ENCODE measurements at places on chromosomes 13 and 19.

DNA sequence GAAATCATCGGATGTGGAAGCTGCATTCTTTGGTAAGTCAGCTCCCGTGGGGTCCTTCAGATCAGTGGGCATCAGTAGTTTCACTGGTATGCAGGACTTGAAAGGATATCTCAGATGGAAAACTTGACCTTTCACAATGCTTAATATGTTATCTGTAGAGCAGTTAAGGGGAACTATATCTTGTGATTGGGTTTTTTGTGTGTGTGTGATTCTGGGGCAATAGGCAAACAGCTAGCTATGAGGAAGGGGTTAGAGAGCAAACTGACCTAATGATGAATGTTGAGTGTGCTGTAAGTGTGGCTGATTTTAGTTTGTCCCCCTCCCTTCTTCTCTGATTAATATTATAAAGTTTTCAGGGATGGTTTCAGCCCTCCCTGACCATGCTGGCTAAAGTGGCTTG, 53.3 kb downstream of the ACSBG2 start:
- DNase-seq = no peak

DNA sequence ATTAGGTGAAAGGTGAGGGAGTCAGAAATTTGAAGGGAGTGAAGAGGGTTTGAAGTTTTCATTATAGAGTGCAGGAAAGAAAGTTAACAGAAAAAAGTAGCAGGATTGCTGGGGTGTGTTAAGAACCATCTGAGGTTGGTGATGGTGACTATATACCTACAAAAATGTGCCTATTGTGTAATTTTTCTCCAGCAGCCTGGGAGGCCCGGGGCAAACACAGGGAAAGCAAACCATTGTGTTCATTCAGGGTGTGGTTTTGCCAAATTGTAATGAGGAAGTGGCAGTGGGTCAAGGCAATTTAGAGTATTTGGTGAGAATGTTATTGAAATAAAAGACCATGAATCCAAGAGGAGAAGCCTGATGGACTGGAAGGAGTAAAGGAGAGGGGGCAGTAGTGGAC, 8.2 kb upstream of the SUCLA2 start:
- peak; percentile 82 for DNase-seq

DNA sequence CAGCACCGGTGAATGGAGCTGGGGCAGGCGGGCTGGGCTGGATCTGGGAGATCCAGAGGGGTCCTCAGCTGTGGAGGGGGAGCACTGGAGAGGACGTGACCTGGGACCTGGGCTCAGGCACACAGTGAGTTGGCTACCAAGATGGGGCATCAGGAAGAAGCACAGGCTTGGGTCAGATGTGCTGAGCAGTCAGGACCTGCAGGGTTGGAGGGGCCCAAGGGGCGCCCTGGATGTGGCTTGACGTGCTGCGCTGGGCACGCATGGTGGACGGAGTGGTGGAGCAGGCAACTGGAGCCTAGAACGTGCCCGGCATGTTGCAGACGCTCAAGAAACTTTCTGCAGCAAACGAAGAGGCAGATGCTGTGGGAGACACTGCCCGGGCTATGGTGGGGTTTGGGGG, 20.7 kb downstream of the PIP5K1C start:
- no peak for DNase-seq

GRCh38 chr13:105037110-105037509, 1498.4 kb downstream of the EFNB2 start:
- peak; percentile 51 for DNase-seq

- no peak for DNase-seq
These were observed 5.9 kb upstream of the ARGLU1 start for GRCh38 chr13:106573868-106574267.

DNA sequence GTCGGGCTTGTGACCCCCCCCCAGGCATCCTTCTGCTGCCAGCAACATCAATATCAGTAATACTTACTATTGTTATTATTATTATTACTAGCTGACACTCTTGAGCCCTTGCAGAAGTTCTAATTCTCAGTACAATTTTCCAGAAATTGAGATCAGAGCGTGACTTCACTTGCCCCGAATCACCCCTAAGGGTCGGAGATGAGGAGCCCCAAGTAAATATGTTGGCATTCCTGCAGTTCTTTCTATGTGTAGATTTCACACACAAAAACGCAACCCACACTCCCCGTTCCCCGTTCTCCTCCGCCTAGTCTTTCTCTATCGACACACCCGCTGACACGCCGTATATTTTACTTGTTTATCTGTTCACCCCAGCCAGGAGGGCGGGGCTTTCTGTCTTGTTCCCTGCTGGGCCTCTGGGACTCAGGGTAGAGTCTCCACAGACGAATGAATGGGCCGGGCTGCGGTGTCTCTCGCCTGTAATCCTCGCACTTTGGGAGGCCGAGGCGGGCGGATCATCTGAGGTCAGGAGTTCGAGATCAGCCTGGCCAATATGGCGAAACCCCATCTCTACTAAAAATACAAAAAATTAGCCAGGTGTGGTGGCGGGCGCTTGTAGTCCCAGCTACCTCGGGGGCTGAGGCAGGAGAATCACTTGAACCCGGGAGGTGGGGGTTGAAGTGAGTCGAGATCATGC, 14.7 kb downstream of the TLE5 start:
- no peak for DNase-seq

- DNase-seq = peak; percentile 39
These were observed 839 bp downstream of the MPHOSPH8 start for GRCh38 chr13:19634256-19634740.

DNA sequence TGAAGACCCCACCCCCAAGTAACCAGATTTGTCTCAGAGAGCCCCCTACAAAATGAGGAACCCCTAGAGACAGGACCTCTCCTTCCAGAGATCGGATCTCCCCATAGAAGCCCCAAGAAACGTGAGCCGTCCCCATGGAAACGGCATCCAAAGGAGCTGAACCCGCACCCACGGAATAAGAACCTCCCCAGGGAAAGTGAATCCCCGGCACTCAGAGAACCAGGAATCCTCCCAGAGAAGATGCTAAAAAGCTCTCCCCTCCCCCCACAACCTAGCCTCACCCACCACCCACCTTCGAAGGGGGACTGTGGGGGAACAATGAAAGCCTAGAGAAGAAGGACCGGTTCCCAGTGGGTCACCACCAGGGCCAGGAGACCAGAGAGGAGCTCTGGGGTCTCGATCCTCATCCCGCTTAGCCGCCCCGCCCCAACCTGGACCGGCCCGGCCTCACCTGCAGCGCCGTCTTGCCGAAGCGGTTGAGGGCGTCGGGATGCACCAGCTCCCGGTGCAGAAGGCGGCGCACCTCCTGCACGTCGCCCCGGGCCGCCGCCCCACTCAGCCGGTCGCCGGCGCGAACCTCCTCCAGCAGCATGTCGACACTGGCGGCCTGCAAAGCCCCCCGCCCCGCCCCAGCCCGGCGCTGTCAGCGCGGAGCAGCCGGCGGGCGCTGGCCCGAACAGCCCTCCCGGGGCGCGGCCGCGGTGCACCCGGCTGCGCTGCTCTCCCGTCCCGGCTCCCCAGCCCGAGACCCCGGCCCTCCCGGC, 535 bp downstream of the CDKN2D start:
- DNase-seq = peak; percentile 36
